T-cell (primary cell): ENCODE measurements at places on chromosomes 6 and 20.

DNA sequence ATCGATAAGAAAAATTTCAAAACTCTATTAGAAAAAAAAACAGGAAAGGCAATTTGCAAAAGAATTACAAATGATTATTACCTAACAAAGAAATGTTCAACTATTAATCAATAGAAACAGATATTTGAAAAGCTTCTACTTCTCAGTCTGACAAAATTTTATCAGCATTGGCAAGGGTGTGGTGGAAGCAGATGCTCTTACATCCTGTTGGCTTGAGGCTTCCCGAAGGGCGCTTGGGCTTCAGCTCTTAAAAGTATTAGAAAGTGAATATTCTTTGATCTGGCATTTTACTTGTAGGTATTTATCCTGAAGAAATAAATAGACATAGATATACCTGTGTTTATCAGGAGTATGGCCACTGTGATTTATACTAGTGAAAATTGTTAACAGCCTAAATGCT, 38.7 kb downstream of the SLC35D3 start:
- DNase-seq, result no peak

DNA sequence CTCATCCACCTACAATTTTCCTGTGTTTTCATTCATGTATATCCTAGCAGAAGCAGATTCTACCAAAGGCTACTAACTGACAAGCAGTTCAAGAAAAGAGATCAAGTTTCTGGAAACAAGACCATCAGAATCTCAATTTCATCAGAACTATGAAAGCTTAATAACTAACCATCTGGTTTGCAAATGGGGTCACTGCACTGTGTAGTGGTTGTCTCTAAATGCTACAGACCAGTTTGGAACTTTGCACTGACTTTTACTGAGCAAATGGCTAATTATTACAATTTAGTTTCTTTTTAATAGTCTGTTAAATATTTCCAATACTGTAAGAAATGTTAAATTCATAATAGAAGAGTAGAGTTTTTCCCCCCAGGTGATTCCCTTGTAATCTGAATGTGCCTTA, 64.5 kb downstream of the REPS1 start:
- DNase-seq, result no peak

GRCh38 chr20:10660661-10661060, 13.1 kb downstream of the JAG1 start:
- DNase-seq, result no peak

DNA sequence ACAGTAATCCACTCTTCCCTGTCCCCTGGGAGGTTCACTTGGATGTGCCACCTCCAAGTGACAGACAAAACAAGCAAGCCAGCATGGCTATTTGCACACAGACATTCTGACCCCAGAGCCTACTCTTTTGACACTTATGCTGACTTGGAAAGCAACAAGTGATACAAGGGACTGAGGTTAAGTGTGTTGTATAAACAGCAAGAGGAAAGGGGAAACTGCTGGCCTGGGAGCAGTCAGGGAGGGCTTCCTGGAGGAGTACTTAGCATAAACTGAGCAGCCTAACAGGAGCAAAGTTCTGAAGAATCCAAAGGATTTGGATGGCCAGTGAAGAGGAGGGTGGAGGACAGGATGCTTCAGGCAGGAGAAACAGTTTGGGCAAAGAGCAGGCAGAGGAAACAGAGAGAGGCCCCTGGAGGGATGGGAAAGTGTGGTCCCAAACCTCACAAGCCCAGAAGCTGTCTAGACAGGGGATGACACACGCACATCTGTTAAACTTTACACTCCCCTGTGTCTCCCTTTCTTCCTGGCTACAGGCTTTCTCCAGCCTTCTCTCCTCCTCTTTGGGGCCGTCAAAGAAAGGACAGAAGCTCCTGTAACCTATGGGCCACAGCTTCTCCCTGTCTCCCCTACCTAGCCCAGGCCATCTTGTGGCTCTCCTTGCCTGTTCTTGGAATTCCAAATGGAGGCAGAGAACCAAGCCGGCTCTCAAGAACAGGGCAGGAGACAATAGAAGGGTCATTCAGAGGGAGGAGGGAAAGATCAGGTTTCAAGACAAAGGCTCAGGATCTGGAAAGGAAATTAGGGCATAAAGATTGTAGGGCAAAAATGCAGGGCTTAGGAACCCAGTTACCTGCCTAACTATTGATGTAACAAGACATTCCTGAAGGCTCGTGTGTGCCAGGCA, 19.3 kb downstream of the SULF2 start:
- no peak for DNase-seq

DNA sequence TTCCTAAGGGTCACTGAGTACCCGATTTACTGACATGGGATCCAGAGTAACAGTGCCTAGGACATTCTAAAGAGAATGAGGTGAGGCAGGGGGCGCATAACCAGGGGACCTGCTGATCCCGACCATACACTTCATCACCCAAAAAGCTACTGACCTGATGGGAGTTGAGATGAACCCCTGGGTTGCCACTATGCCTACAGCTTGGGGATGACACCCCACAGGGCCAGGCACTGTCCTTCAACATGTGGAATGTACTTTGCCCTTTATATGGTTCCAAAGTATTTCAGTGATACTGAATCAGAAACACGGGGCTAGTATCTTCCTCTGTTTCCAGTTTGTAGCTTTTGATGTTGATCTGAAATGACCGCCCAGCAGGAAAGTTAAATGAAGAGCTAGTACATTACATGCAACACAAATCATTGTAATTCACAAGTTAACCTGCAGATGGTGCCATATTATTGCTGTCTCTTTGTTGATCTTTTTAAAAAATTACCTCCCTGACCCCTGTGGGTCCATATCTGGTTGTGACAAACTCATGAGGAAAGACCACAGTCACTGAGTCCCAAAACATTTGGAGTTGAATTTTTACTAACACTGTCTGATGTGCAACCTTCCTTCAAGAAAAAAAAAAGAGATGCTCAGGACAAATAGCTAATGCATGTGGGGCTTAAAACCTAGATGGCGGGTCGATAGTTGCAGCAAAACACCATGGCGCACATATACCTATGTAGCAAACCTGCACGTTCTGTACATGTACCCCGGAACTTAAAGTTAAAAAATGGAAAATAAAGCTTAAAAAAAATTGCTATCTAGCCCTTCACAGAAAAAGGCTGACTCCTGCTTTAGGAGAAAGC, 42.7 kb upstream of the GCNT2 start:
- DNase-seq, result no peak

GRCh38 chr6:43806043-43806757, 36.2 kb downstream of the VEGFA start:
- DNase-seq, result no peak

DNA sequence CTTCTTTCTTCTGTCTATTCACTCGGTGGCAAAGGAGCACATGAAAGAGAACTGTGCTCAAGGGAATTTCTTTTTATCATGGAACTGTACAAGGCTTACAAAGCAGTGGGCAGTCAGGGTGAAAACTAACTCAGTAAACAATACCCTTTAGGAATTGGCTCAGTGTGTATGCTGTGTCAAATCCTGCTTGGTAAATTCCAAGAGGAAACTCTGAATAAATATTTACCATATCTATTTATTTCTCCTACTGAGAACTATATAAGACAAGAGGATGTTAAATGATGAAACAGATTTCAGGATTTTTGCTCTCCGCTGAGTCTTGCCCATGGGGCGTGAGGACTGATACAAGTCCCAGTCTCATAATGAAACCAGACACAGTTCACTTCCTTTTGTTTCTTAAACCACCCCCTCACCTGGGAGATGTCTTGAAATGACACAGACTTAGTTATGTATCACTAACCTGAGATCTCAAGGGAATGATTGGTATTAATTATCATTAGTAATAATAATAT, 188.8 kb downstream of the BACH2 start:
- DNase-seq, result no peak

DNA sequence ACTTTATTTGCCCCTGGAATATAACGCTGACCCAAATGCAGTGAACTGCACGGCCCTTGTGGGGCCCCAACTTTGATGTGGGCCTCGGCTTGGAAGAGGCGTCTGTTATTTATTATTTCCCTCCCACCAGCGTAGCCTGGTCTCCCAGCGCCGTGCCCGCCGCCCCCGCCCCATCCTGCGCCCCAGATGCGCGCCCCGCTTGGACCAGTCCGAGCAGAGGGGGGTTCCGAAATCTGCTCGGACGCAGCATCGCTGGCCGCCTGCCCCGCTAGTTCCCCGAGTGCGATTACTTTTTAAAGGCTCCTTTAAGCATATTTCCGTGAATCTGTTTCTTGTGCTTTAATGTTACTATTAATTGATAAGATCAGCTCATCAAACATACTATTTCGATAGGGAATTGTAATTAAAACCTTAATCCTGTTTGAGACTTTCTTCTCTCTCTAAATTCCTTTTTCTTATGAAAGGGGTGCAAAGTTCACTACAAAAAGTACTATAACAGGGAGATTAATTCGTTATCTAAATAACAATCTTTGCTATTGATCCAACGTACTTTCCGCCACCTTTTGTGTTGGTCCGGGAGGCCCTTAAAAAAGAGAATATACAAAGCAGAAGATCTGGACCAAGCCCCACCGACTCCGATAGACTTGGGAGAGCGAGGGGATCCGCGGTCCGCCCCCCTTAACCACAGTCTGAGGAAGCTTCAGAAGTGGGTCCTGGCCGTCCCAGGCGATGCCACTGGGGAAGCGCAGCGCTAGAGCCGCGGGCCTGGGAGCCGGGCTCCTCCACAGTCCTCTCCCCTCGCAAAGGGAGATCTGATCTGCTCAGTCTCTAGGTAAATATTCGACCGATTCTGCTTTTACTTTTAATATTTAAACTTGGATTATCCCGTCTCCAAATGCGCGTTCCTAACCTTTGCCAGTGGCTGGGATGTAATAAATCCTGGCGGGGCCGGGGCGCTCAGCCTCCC, 10.2 kb downstream of the POU3F2 start:
- DNase-seq, result no peak

GRCh38 chr6:13248584-13248985, 79.8 kb downstream of the TBC1D7 start:
- no peak for DNase-seq

GRCh38 chr20:40710603-40711002, 21.6 kb upstream of the MAFB start:
- no peak for DNase-seq

GRCh38 chr20:57808264-57809070, 98.7 kb upstream of the PMEPA1 start:
- DNase-seq, result no peak

DNA sequence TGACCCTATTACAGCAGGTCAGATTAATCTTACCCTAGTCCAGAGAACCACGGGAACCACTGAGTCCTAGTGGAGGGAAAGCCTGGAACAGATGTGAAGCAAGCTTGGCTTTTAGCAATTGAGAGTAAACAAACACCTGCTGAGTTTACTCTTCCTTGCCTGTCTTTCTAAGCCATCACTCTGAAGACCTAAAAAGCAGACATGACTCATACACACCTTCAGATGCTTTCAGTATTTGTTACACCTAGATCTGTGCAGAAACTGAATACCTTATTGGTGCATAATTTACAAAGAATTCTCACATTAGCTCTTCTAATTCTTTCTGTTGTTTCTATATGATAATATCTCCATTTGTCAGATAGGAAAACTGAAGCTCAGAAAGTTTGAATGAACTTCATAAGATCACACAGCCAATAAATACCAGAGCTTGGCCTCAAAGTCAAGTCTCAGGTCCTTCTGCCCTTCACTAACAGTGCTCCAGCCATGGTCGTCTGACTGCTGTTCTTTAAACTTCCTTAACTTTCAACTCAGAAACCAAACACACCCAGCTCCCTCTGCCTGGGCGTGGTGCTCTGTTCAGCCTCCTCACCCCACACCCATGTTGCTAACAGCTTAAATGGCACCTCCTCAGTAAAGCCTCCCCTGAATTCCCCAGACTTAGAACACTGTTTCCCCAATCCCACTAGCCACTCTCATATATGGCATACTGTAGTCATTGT, 8.6 kb upstream of the GABBR1 start:
- peak; percentile 30 for DNase-seq

DNA sequence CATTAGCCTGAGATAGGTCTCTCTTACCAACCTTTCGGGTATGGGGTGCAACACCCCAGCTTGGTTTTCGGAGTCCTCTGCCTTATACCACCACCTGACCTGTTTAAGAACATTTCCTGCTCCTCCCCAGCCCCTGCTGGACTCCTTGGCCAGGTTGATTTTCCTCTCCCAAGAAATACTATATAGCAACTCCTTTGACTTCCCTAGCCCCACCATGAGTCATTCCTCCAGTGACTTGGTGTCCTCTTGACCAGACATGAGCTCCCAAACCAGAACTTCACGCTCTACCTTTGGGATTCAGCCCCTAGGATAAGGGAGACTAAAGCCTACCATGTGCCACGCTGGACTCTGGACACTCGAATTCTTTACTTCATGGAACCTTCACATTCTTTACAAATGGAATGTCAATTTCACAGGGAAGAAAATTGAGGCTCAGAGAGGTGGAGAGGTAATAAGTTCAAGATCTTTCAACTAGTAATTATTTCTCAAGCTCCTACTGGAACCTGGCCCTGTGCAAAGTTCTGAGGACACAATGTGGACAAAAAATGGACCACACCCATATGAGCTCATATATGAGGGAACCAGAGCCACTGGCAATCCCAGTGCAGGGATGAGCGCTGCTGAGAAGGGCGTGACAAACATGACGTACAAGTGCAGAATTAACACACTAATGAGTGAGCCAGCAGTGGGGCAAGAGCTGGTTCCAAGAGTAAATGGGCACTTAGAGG, 48.2 kb downstream of the SIRPA start:
- DNase-seq, result no peak

DNA sequence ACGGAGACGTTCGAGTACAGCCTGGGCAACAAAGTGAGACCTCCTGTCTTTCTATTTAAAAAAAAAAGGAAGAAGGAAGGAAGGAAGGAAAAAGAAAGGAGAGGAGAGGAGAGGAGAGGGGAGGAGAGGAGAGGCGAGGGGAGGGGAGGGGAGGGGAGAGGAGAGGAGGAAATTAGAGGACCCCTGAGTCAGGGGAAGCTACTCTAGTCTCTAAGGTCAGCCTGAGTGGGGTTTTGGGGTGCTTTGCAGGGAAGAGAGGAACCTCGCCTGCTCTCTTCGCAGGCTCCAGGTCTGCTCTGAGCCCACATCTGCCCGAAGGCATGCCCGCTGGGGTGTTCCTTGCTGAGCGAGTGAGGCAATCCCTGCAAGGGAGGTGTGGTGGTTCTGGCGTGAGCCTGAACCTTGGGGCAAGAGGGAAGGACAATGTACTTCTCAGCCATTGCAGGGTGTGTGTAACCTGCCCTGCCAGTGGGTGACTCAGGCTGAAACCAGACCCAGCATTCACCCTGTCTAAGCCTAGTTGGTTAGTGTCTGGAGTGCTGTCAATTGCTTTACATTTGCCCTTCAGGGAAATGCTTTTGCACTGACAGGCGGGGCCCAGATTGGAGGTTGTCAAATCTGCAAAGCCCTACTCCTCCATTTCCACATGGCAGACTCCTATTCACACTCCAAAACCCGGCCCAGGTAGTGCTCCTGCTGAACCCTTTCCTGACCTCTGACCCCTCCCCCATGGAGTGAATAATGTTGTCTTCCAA, 15.3 kb upstream of the MMP9 start:
- no peak for DNase-seq

DNA sequence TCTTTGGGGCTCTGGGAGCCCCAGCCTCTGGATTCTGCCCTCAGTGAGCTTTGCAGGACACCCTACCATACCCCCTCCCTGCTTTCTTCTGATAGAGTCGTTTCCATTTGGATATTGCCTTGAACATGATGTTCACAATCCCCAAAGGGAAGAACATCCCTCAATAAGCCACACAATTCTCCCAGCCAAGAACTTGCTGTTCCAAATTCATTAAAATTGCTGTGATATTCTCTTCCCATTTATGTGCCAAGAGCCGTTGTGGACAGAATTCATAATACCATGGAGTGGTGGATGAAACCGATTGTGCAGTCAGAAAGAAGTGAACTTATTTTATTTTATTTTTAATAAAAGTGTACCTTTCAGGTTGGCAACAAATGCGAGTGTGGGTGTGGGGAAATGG, 95.8 kb downstream of the DHX35 start:
- DNase-seq, result no peak

GRCh38 chr20:47007826-47008655, 113.4 kb downstream of the EYA2 start:
- DNase-seq, result no peak

- DNase-seq, result no peak
Measured at GRCh38 chr6:14142511-14143223, 25.1 kb downstream of the CD83 start.
